Thoracic aorta (tissue), 2 donors: ENCODE measurements at places on chromosomes 1 and 21. TPM values are rescaled to one million over a fixed set of nuclear protein-coding genes. Genes with fewer than 3 reads are reported as not detected.
A peak's percentile ranks its signal among the peaks of the same experiment; 100 is the strongest.

DNA sequence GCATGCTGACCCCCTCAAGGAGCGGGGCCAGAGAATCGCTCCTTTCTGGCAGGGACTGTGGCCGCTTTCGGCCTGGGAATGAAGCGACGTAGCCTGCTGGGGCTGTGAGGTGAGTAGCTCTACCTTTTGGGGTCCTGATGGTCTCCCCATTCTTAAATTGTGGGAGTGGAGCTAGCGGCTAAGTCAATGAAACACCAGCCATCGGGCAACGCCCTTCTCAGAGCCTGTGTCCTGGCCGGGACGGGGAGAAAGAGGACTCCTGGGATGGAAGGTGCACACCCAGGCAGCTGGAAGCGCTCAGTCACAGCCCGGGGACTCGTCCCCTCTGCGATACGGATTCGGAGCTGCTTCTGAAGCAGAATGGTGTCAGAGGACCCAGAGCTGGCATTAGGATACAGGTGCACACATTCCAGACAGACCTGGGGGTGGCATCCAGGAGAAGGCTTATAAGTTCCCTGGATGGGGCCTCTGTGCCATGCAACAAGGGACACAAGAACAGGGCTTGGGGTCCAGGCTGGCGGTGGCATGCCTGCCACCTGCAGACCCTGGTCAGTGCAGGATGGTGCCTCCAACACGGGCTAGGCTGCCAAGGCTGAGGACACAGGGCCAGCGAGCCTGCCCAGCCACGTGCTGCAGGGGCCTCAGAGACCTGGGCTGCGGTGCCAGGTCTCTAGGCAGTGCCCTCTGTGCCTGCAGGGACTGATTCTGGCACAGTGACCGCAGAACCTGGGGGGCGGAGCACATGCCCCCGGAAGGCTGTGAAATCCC lies 945 bp upstream of the WNT9A start:
- no peak for DNase-seq

HCRTR1 gene
- not detected for total RNA-seq

ARHGEF16 gene
- total RNA-seq: 1.6 TPM

DNA sequence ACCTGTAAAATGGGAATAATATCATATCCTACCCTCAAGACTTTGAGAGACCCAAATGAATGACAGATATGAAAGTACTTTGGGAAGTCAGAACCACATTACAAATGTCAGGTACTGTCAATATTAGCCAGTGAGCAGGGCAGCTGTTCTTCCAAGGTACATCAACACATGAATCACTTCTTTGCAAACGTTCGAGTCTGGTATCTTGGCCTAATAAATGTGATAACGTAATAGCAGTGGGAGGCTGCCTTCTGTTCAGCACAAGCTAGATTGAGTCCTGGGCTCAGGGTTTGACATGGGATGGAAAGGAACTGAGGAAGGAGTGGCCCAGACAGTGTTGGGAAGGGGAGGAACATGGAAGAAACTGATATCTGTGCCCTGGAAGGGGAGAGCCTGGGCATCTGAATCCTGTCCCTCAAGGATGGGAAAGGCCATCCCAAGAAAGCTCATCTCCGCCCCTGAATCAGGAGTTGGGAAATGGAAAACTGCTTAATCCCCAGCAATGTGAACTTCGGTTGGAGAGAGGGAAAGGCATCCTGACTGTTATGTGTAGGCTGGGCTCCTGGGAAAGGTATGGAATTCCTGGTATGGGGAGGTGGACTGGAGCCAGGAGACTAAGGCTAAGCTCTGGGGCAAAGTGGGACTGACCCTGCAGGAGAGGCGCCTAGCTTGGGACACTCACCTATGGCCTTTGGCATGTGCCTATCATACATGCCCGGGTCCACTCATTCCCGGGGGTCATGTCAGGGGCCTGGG lies 14.3 kb downstream of the KCNC4 start:
- no peak for DNase-seq

- DNase-seq: peak; percentile 49
Measured at GRCh38 chr1:206507284-206508129, at the start of gene RASSF5. RASSF5 (plus strand) TSS chr1:206507531; CDS start chr1:206507603, 72 bp downstream.

GRCh38 chr1:8263791-8264190 lies 54.1 kb upstream of the SLC45A1 start:
- DNase-seq: no peak

- DNase-seq: no peak
Measured at GRCh38 chr1:234983564-234984238, 144.9 kb downstream of the TOMM20 start.
